ENCODE measurements at places on chromosomes 11 and 22.

- DNase-seq: no peak
Measured at GRCh38 chr11:7657306-7658025, 15.8 kb downstream of the CYB5R2 start.

DNA sequence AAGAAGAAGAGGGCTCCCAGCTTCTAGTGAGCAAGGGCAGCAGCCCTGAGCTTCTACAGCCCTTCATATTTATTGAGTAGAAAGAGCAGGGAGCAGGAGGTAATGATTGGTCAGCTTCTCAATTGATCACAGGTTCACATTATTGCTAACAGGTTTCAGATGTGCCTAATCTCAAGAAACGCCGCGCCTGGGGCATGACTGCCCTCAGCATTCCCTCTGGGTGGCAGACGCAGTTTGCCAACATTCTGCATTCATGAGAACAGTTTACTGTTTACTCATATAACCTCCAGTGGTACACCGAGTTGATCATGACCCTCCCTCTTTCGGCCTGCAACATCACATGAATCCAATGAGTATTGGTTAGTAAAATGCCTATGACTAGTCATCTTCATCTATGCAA, 4.7 kb upstream of the ZNF74 start:
- DNase-seq: no peak

DNA sequence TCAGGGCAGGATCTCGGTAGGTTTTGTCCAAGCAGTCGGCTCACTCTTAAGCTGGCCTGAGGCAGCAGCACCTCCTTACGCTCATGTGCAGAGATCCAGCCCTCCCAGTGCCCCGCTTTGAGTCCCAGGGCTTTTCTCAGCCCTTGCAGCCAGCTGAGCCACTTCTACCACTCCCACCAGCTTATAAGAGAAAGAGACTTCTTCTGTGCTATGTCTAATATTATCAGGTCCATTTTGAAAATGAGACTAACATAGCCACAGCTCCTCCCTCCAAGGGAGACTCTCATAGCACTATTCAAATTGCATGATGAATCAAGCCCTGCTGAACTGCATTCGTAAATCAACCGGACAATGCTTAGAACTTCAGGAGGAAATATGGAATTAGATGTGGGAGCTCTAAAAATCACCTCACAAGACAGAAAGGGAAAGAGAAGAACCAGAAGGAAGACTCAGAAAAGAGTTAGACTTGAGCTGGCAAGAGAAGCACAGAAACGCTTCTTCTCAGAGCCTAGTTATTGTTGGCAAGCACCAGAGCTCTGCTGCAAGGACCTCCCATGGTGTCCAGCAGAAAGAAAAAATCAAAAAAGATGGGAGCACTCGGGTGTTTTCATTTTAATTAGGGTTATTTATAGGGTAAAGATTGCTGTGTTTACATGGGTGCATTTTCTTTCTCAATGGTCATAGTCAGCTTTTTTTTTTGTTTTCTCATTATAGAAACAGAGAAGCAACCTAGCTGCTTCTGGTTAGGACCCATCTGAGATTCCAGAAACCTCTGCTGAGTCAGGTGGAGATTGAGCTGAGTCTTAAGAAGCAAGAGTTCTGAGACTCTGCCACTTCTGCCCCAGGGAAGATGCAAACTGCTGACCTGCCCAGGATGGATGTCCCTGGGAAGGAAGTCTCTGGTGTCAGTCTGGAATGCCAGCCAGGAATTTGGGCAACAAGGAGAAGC, 181.4 kb downstream of the ETS1 start:
- no peak for DNase-seq

- peak; percentile 29 for DNase-seq
Measured at GRCh38 chr11:87421422-87421821, 383.7 kb downstream of the TMEM135 start.

DNA sequence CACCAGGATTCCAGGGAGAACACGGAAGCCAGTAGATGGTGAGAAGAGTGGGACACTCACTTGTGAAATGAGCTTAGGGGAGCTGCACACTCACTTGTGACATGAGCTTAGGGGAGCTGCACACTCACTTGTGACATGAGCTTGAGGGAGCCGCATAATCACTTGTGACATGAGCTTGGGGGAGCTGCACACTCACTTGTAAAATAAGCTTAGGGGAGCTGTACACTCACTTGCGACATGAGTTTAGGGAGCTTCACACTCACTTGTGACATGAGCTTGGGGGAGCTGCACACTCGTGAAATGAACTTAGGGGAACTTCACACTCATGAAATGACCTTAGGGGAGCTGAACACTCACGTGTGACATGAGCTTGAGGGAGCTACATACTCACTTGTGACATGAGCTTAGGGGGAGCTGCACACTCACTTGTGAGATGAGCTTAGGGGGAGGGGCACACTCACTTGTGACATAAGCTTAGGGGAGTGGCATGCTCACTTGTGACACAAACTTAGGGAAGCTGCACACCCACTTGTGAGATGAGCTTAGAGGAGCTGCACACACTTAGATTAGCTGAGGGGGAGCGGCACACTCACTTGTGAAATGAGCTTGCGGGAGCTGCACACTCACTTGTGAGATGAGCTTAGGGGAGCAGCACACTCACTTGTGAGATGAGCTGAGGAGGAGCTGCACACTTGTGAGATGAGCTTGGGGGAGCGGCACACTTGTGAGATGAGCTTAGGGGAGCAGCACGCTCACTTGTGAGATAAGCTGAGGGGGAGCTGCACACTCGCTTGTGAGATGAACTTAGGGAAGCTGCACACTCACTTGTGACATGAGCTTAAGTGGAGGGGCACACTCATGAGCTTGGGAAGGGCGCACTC, 59.0 kb downstream of the NCAPD3 start:
- no peak for DNase-seq
